ENCODE measurements at places on chromosomes 11 and 22. TPM values are rescaled to one million over a fixed set of nuclear protein-coding genes. Genes with fewer than 3 reads are reported as not detected.
A peak's percentile ranks its signal among the peaks of the same experiment; 100 is the strongest.

The BATF2 gene
- total RNA-seq, result not detected

The TRIM29 gene
- total RNA-seq, result 31.8 TPM

The ELMOD1 gene
- not detected for total RNA-seq

The MMP26 gene
- total RNA-seq, result not detected

DNA sequence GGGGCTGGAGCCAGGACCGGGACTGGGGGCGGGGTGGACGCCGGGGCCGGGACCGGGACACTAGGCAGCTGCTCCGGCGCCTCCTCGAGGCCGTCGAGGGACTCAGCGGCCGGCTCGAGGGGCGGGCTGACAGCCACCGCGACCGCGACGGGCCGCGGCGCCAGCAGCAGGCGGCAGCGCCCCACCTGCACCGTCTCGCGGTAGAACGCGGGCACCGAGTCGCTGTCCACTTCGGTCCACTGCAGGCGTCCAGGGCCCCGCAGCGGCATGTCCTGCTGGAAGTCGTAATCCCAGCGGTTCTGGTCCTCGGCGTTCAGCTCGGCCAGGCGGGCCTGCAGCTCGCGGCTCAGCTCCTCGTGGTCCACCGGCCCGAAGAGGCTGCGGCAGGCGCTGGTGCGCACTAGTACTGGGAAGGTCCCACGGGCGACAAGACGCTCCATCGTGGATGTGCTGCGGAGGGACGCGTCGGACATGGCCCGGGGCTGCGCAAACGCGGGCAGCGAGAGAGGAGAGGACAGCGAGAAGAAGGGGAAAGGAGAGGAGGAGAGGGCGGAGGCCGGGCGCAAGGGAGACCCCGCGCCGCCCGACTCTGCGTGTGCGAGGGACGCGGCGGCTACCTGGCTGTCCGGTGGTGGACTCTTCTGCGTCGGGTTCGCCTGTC, 428 bp downstream of the CDKN1C start:
- peaks cover 6% of the 10 kb centered on the region for H3K4me1 ChIP-seq
- peak; percentile 66 for DNase-seq
- peak overlapping the region; percentile 82 for H3K4me3 ChIP-seq
- H3K27ac ChIP-seq, result no peak overlapping the region
- H3K27me3 ChIP-seq, result no peaks in the 10 kb centered on the region

- no peaks in the 10 kb centered on the region for H3K36me3 ChIP-seq
- DNase-seq, result peak; percentile 98
- H3K4me1 ChIP-seq, result peaks cover 18% of the 10 kb centered on the region
- peak overlapping the region; percentile 47 for H3K27ac ChIP-seq
Measured at GRCh38 chr11:65150509-65151299, 16.4 kb upstream of the SYVN1 start.

DNA sequence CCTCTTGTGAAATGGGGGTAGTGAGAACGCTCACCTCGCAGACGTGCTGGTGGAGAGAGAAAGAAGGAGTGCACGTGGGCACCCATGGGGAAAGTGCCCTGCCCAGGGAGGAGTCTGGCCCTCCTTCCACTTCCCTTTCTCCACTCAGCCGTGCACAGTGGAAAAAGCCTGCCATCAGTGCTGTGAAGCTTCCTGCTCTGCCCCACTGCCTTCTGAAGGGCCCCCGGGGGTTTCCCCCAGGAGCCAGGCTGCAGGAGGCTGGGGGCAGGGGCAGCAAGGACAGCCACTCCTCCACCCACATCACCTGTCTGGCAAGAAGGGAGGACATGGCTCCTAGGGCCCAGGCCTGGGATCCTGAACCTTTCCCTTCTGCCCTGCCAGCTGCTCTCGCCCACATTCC, 7.6 kb downstream of the TP53I11 start:
- no peaks in the 10 kb centered on the region for H3K36me3 ChIP-seq
- H3K27ac ChIP-seq, result no peak overlapping the region
- H3K27me3 ChIP-seq, result no peaks in the 10 kb centered on the region
- DNase-seq, result no peak

GRCh38 chr22:21009638-21010425, 5.1 kb upstream of the P2RX6 start:
- H3K27ac ChIP-seq, result no peak overlapping the region
- H3K4me3 ChIP-seq, result no peak overlapping the region
- no peaks in the 10 kb centered on the region for H3K36me3 ChIP-seq
- H3K4me1 ChIP-seq, result peaks cover 3% of the 10 kb centered on the region
- no peaks in the 10 kb centered on the region for H3K27me3 ChIP-seq
- DNase-seq, result peak; percentile 61

GRCh38 chr11:47057365-47057764, 119.3 kb downstream of the ARFGAP2 start:
- H3K27ac ChIP-seq, result no peak overlapping the region
- H3K4me1 ChIP-seq, result no peaks in the 10 kb centered on the region
- H3K36me3 ChIP-seq, result no peaks in the 10 kb centered on the region
- H3K27me3 ChIP-seq, result no peaks in the 10 kb centered on the region
- no peak for DNase-seq
- no peak overlapping the region for H3K4me3 ChIP-seq

GRCh38 chr22:23704062-23704461, 13.2 kb downstream of the RGL4 start:
- peaks cover 14% of the 10 kb centered on the region for H3K36me3 ChIP-seq
- no peaks in the 10 kb centered on the region for H3K27me3 ChIP-seq
- no peak overlapping the region for H3K27ac ChIP-seq
- no peaks in the 10 kb centered on the region for H3K4me1 ChIP-seq
